ENCODE measurements at places on chromosomes 4 and X. TPM values are rescaled to one million over a fixed set of nuclear protein-coding genes. Genes with fewer than 3 reads are reported as not detected.

Gene CXCR3
- not detected for total RNA-seq

Gene TBX22
- not detected for total RNA-seq

Gene TACR3
- not detected for total RNA-seq

Gene NAP1L2
- total RNA-seq = not detected

Gene NAA11
- total RNA-seq = not detected

Gene BLTP1
- total RNA-seq = 111 TPM

Gene ANKRD17
- 77.2 TPM for total RNA-seq

- DNase-seq = no peak
Observed at GRCh38 chr4:185702147-185702663, 109.8 kb downstream of the SORBS2 start.

GRCh38 chr4:72286185-72286584 is 254.4 kb downstream of the NPFFR2 start:
- DNase-seq = peak; percentile 12

GRCh38 chr4:54367059-54367458 is 138.0 kb downstream of the PDGFRA start:
- no peak for DNase-seq

- no peak for DNase-seq
Observed at GRCh38 chr4:123366144-123366748, 30.3 kb upstream of the SPRY1 start.

GRCh38 chr4:90515191-90515590 is 388.0 kb downstream of the CCSER1 start:
- no peak for DNase-seq

DNA sequence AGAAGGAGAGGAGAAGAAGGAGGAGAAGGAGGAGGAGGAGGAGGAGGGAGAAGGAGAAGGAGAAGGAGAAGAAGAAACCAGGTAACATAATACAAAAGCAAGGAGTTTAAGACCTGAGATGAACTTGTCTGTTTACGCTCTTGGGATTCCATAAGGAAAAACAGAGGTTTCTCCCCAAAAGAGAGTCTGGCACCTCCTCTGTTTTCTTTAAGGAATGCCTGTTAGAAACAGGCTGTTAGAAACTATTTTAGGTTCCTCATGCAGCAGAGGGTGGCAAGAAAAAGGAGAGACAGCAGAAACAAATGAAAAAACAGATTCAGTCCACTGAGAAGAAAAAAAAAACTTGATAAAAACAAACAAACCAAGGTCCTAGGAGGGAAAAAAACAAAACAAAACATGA is 10.3 kb upstream of the FHDC1 start:
- DNase-seq = no peak

DNA sequence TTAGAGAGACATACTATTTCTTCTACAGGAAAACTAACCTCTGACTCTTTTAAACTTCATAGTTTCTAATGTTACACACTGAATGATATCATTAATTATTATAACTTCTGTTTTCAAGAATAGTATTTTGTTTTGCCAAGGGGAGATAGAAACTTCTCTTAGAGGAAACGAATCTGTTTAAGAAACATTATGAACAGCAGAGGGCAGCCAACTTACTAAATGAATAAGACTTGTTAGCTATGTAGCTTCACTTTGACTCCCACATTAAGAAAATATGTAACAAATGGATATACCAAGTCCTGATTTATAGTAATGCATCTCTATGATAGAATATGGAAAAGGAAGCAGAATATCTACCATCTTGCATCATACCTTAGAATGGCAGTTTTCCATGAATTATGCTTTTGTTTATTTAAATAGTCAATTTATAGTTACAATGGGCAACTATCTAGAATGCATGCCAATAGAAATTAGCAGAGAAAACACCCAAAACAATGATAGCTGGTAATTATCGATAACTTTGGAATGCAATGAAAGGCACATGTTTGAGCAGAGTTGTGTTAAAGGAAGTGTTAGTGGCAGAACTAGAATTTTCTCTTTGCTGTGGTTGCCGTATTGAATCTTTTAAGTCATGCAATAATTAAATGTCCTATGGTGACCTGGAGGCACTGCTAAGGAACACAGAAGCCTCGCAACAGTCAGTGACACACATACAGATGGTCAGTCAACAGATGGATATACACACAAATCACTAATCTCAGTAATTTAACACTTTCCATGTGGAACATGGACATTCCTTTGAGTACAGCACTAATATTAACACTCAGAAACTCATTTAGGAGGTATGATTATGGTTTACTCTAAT is 105.7 kb upstream of the PDLIM3 start:
- DNase-seq = peak; percentile 82

GRCh38 chr4:185082561-185082960 is 60.5 kb upstream of the SLC25A4 start:
- DNase-seq = no peak

- no peak for DNase-seq
Observed at GRCh38 chr4:8277356-8278008, 7.9 kb downstream of the HTRA3 start.

GRCh38 chr4:158313566-158313965 is 103.3 kb downstream of the TMEM144 start:
- DNase-seq = peak; percentile 47

GRCh38 chr4:154741922-154742850 is 1.6 kb upstream of the LRAT start:
- no peak for DNase-seq

DNA sequence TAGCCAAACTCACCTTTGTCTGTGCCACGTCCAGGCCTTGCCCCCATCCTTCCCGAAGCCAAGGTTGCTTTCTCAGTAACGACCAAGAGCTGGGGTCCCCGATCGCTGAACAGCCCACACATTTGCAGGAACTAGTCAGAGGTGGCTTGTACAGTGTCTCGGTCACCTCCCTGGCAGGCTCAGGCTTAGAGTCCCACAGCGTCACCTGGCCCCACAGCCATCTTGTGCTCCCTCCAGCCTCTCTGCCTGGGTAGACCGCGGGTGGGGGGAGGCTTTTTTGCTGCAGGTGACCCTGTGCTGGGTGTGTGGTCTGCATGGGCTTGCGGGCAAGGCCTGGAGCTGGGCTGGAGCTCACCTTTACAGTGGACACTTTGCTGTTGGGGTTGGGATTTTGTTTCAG is 60.2 kb downstream of the PSAPL1 start:
- DNase-seq = no peak

- DNase-seq = peak; percentile 17
Observed at GRCh38 chr4:186326391-186326790, 60.4 kb downstream of the F11 start.

Measured in IMR-90 (cell line).